Sigmoid colon (tissue), 7 donors: ENCODE measurements at places on chromosomes 11 and 22. TPM values are rescaled to one million over a fixed set of nuclear protein-coding genes. Genes with fewer than 3 reads are reported as not detected.

DNA sequence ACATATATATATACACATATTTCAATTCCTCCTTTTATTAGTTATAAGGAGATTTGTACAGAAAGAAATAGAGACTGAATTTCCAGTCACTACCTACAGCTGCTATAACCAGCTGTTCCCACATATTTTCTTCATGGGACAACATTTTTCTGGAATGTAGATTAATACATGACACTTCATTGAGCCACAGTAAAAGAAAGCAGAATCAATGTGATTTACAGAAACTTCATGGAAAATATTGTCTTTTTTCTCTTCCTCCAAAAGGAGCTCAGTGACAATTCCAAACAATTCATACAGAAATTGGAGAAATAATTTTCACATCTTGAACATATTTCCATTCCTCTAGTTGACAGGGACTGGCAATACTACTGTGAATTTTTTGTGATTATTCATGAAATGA is 249.2 kb downstream of the DLG2 start:
- no peaks in the 10 kb centered on the region for H3K27me3 ChIP-seq
- no peak overlapping the region for H3K27ac ChIP-seq
- DNase-seq, result no peak
- H3K4me1 ChIP-seq, result no peaks in the 10 kb centered on the region
- no peaks in the 10 kb centered on the region for H3K36me3 ChIP-seq

DNA sequence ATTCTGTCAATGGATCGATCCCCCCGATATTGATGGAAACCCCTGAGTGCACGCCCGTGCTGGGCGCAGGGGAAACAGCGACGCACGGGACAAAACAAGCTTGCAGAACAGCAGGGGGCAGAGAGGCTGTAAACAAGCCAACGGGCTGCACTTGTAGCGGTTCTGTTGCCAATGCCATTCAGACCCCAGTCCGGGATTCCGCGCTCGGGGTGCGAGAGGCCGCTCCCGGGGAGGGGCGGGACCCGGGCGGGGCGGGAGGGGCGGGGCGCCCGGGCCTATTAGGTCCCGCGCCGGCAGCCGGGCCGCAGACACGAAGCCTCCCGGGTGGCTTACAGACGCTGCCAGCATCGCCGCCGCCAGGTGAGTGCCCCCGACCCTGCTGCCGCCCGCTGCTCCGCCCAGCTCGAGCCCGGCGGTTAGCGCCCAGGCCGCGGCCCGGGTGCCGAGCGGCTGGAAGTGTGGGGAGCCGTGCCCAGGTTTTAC is at the start of gene BIK:
Gene BIK, plus strand, starts transcription at position 307 of the 483 bp plus-strand sequence. CDS start 13,273 bp downstream, outside the sequence.
- H3K27me3 ChIP-seq, result peaks cover 58% of the 10 kb centered on the region
- DNase-seq, result no peak
- no peak within 1 kb of the TSS for H3K27ac ChIP-seq
- peak within 1 kb of the TSS; percentile 53 for H3K4me3 ChIP-seq
- H3K4me1 ChIP-seq, result peaks cover 22% of the 10 kb centered on the region

DNA sequence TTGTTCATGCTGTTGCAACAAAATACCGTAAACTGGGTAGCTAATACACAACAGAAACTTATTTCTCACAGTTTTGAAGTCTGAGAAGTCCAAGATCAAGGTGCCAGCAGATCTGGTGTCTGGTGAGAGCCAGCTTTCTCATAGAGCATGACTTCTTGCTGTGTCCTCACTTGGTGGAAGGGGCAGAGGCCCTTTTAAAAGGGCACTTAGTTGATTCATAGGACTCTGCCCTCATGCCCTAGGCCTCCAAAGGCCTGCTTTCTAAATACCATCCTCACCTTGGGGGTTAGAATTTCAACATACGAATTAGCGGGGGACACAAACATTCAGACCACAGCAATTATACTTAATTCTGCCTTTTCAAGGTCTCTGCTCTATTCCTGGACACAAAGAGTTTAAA is 52.3 kb upstream of the FDX1 start:
- no peak overlapping the region for H3K27ac ChIP-seq
- H3K36me3 ChIP-seq, result no peaks in the 10 kb centered on the region
- H3K27me3 ChIP-seq, result no peaks in the 10 kb centered on the region

GRCh38 chr22:35386670-35387288 is 5.9 kb downstream of the HMOX1 start:
- no peak for DNase-seq
- no peaks in the 10 kb centered on the region for H3K27me3 ChIP-seq
- H3K4me3 ChIP-seq, result no peak overlapping the region
- no peaks in the 10 kb centered on the region for H3K36me3 ChIP-seq
- peaks cover under 1% of the 10 kb centered on the region for H3K4me1 ChIP-seq

Gene TRPM5
- not detected for total RNA-seq

Gene PRG3
- total RNA-seq, result not detected
